ENCODE measurements at places on chromosomes 4 and X. TPM values are rescaled to one million over a fixed set of nuclear protein-coding genes. Genes with fewer than 3 reads are reported as not detected.

DNA sequence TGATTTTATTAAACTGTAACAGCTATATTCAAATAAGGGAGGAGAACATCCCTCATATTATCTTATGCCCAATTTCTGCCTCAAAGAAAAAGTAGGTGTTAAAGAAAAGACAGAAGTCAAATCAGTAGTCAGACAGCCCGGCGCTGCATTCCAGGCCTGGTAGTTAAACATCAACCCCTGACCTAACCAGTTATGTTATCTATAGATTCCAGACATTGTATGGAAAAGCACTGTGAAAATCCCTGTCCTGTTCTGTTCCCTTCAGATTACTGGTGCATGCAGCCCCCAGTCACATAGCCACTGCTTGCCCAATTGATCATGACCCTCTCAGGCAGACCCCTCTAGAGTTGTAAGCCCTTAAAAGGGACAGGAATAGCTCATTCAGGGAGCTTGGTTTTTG lies 269.9 kb upstream of the GALNT7 start:
- DNase-seq = no peak

GRCh38 chr4:16222957-16223527 lies 3.2 kb downstream of the TAPT1 start:
- no peak for DNase-seq

- no peak for DNase-seq
These were observed 42.4 kb downstream of the DCUN1D4 start for GRCh38 chr4:51885363-51885762.

The AMOT gene
- polyA plus RNA-seq = 8.8 TPM

- no peak for DNase-seq
These were observed 29.8 kb upstream of the MAGEA11 start for GRCh38 chrX:149682031-149682430.

The ADAM29 gene
- not detected for polyA plus RNA-seq

GRCh38 chr4:29970626-29971025 lies 749.5 kb upstream of the PCDH7 start:
- DNase-seq = no peak

DNA sequence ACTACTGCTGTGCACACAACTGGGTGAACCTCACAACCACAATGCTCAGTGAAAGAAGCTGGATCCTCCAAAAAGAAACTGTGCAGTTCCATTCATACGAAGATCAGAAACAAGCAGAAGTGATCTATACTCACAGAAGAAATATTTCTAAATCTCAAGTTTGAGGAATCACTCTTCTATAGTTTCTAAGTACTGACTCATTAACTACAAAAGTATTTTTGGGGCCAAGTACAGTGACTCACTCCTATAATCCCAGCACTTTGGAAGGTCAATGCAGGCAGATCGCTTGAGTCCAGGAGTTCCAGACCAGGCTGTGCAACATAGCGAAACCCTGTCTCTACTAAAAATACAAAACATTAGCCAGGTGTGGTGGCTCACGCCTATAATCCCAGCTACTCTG lies 51.3 kb upstream of the RELL1 start:
- no peak for DNase-seq

- no peak for DNase-seq
These were observed 2.4 kb upstream of the HOPX start for GRCh38 chr4:56683455-56683854.

The HPGD gene
- polyA plus RNA-seq = 51.6 TPM

The CTBP1 gene
- 140 TPM for polyA plus RNA-seq

DNA sequence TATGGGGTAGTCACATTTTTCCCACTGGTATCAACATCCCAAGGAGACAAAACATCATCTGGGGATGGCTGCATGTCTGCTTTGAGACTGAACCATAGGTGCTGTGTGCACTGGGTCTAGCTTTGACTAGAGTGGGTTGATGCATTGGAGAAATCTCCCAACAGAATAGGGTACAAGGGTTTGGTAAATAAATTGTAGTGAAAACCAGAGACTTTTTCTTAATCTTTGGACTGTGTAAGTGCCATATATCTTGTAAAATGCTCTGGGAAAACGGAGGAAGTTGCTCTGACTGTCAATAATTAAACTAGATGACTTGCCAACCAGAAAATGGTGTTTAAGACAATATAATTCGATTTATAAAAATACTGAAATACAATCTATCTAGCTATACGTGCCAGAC lies 1064.0 kb upstream of the SLIT2 start:
- DNase-seq = no peak

GRCh38 chrX:56762220-56762619 lies 33.2 kb downstream of the NBDY start:
- no peak for DNase-seq

- no peak for DNase-seq
These were observed 208.9 kb downstream of the ADAMTS3 start for GRCh38 chr4:72360075-72360474.

DNA sequence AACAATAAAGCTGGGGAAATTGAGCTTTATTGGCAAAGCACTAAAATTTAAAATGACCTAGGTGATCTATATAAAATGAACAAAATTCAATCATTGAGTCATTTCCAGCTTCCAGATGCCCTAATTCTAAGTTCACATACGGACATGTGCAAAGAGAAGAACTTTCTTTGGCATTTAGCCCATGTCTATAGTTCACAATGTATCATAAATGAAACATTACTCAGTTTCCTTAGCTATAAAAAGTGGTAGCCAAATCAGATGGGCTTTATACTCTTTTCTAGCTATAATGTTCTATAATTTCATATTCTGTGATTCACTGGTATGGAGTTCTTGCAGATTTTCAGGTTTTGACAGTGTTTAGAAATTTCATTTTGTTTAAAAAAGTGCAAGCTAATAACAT lies 327.4 kb downstream of the KCTD8 start:
- no peak for DNase-seq

The NXF2 gene
- not detected for polyA plus RNA-seq

DNA sequence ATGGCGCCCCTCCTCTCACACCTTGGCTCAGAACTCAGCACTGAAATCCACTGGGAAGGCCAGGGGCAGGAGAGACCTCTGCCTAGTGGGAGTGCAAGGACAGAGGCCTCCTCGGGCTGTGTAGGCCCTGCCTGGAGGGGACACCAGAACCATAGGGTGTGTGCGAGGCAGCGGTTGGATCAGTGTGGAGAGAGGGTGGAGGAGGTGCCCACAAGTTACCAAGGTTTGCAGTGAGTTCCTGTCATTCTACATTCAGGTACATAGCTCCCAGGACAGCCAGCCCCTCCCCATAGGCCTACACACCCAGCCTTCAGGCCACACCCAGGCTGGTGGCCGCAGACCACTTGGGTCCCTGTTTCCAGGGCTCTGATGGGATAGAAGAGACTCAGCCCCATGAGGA lies 19.2 kb upstream of the SPON2 start:
- DNase-seq = no peak

- no peak for DNase-seq
These were observed 252.6 kb downstream of the PAPSS1 start for GRCh38 chr4:107467461-107467860.

The SYTL4 gene
- polyA plus RNA-seq = 12.5 TPM

DNA sequence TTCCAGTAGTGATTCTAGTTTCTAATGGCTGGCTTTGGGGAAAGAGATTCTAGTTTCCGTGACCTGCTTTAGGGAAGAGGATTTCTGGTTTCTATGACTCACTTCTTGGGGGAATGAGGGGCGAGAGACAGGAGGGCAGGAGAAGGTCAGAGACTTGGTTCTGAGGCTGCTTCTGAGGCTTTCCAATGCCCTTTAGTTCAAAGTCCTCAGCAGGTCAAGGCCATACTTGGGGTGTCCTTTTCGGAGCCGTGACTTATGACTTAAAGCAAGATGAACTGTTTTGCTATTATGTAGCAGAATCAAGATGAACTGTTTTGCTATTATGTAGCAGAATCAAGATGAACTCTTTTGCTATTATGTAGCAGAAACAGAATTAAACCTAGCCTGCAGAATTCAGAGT lies 52.2 kb upstream of the TLR3 start:
- no peak for DNase-seq

DNA sequence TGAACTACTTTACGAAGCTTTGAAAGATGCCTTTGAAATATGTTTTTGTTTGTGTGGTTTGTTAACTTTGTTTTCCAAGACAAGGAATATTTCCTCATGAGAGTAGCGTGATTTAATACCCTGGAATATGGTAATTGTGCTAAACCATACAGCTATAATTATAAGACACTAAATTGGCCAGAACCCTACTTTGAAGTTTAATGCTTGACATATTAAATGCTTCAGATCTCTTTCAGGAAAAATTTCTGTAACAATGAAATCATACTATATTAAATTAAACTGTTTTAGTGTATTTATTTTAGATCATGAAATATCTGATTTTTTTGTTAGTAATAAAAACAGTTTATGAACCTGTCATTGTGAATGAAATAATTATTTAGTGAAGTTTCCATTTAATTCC lies 63.5 kb downstream of the DCLK2 start:
- no peak for DNase-seq

Measured in urinary bladder (tissue), 4 donors.